ENCODE measurements at places on chromosomes 13 and 19. TPM values are rescaled to one million over a fixed set of nuclear protein-coding genes. Genes with fewer than 3 reads are reported as not detected.

LSM14A gene
- polyA plus RNA-seq, result 66.1 TPM

DNA sequence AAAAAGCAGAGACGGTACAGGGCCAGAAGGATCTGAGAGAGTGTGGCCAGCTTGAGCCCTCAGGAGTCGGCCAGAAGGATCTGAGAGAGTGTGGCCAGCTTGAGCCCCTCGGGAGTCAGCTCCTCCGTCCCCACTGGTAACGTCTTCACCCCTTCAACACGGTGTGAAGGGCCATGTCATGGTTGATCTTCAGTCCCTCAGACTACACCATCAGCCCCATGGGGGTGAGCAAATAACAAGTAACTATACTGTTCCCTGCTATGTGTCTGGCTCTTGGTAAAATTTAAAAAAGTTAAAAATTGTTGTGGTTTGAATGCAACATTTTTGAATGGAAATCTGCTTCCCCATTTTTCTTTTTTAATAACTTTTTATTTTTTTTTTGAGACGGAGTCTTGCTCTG, 1.6 kb upstream of the ZNF8 start:
- DNase-seq, result no peak

DNA sequence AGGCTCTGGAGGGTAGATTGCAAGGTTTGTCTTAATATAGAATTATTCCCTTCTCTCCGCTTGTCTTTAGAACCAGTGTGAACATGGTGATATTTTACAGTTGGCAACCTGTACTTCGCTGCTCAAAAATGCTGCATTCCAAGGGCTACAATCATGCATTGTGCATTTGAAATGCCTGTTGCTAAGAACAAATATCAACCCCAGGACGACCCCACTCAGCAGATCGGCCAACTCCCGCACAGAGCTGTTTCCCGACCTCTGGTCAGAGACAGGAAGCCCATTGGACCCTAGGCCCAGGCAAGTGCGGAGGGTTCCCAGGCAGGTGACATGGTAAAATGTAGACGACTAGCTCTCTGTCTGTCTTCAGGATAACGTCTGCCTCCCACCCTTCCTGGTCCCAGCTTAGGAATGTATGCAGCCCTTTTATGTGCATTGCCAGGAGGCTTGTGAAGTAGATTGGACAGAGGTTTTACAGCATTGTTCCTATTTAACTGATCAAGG, 263.5 kb downstream of the FOXO1 start:
- peak; percentile 49 for DNase-seq

DNA sequence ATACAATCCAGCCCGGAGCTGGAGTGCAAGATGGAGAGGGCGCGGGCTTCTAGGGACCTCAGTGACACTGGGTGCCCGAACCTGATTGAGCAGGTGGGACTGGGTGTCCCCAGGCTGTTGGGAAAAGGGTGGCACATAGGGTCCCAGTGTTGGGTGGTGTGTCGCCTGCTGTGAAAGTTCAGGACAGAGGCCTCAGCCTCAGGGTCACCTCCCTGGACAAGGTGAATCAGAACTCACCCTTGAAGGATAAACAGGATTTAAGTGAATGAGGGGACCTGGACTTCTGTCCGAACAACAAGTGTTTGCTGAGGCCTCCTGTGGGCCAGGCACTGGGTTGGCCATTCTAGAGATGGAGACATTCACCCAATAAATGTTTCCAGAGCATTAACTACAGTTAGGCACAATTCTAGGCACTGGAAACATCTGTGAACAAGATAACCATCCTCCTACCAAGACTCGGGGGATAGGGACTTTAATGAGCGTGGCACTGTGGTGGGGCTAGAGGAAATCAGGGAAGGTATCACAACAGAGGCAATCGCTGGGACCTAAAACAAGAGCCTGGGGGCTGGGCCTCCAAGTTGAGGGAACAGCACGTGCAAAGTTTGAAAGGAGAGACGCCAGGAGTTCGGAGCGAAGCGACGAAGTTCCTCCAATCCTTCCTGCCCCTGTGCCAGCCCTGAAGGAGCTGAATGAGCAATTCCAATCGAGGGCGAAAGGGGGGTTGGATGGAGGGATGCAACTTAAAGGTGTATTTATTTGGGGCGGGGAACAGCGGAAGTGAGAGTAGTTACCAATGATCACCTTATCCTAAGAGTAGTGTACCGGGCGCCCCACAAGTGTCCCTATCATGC, 921 bp upstream of the POLD1 start:
- DNase-seq, result no peak

DNA sequence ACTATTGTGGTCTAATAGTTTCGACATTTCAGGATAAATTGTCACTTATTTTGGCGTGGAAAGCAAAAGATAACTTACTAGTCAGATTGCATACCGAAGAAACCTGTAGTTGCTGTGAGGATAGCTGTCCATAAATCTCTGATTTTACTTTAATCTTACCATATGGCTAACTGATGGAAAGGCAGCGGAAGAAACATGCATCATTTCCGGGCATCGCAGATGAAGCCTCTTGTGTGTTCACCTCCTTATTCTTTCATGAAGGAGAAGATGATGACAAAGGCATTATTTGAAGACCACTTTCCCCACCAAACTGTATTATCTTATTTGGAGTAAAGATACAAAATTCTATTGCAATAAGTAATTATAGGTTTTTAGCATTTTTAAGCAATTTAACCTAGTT, 763.6 kb upstream of the SLITRK6 start:
- DNase-seq, result no peak

DNA sequence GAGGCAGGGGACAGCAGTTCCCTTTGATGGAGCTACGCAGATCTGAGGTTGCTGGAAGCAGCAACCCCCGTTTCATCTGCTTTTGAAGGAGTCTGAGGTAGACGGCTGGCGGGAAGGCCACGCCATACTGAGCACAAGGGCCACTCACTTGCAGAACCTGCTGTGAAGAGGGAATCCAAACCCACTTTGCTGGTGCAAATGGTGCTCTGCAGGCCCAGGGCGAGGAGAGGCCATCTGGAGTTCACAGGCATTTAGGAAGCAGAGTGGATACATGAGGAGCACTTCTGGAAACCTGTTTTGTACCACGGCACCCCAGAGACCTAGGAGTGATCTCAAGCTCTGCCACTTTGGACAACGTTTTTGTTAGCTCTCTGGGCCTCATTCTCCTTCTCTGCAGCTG, 227.8 kb downstream of the UQCRFS1 start:
- DNase-seq, result no peak

All from IMR-90 (cell line).